ENCODE measurements at places on chromosomes 12 and 14.

GRCh38 chr14:20799456-20799891, 3.2 kb downstream of the RNASE1 start:
- no peak for DNase-seq

GRCh38 chr12:68761901-68762630, 16.1 kb downstream of the SLC35E3 start:
- no peak for DNase-seq

GRCh38 chr12:3670083-3670620, 82.8 kb downstream of the CRACR2A start:
- DNase-seq, result no peak

- no peak for DNase-seq
These were observed 2.0 kb upstream of the LRP1-AS start for GRCh38 chr12:57149245-57149900.

DNA sequence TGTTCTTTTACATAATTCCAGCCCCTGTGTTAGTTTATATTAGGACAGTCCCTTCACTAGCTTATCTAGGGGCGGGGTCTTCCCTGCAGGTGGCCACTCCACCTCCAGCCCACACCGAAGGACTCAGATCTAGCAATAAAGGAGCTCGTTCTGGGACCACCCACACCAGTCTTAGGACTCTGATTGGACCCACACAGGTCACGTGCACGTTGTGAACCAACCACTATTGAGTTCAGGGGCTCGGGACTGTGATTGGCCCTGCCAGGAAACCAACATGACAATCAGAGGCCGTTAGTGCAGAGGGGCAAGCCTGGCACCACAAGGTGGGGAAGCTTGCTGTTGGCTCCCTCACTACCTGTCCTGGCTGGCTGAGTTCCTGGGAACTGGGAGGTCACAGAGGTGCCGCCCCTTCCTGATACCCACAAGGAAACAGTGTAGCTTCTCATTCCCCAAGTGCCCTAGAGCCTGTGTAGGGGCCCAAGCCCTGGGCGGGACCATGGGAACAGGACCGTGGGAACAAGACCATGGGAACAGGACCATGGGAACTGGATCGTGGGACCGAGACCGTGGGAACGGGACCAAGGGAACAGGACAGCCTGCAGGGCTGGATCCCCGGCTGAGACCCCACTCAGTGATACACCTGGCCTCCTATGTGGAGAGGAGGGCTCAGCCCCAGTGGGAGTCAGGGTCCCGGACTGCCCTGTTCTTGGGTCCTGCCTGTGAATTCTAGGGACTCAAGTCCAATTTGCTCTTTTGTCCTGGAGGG, 297.8 kb downstream of the ADGRD1 start:
- no peak for DNase-seq

GRCh38 chr12:18368594-18368993, 107.3 kb downstream of the PIK3C2G start:
- no peak for DNase-seq

DNA sequence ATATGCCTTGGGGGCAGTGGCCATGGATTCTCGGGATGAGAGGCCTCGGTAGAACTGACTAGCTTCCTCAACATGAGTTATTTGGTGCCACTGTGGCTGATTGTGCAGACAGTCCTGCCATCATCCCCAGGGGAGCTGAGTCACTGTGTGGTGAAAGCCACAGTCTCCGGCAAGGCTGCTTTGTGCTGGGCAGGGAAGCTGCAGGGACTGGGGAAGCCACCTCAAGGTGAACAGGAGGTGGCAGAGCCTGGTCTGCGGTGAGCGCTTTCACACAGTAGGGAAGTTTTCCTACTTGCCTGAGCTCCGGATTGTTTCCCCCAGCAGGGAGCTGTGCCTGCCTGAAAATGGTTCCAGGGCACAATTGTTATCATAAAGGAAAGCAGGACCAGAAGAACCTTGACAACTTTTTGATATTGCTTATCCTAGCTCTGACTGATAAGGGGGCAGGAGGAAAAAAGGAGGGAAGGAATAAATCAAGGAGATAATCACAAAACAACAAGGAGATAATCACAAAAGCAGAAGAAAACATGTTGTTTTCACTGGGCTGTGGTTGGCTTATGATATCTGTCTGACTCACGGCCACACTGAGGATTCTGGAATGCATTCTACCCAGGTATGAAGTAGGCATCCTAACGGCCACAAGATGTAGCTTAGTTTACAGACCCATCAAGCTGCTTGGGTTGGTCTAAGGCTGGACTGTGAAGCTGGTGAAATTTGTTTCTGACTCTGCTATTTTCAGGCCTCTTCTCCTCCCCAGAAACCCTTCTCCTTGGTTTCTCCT, 32.2 kb upstream of the GNG2 start:
- peak; percentile 54 for DNase-seq

GRCh38 chr12:57449375-57449774, 5.7 kb upstream of the INHBE start:
- DNase-seq, result no peak

DNA sequence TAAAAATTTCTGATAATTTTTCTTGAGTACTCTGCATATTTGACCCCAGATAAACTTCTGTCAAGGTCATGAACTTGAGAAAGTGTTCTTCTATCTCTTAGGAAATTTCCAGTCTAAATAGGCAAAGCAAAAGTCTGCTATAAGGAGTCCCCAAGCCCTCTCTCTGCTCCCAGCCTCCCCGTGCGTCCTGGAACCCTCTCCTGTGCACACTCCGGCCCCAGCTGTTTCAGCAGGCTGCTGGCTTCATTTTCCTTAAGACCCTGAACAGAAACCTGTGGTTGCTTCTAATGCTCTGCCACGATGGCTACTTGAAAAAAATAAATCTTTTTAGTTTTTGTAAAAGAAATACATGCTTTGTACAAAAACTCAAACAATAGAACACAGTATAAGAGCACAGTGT, 14.7 kb downstream of the KRT2 start:
- DNase-seq, result no peak

GRCh38 chr14:102394717-102395375, 32.1 kb downstream of the TECPR2 start:
- DNase-seq, result no peak

- no peak for DNase-seq
These were observed 245.0 kb downstream of the NUBPL start for GRCh38 chr14:31806249-31806648.

DNA sequence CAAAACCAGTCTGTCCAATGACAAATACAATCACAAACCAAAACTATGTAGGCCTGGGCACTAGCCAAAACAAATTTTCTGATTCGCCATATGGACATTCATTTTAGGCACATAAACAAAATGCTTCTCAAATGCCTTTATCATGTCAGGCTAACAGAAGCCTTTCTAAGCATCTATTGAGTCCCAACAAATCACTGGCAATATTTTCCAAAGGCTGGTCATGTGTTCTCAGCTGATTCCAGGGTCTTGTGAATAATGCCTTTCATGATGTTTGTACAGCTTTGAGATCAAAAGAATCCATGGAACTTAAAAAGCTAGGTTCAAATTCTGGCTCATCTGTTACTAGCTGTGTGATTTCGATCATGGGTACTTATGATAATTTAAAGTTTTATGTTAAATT, 16.1 kb downstream of the FSCB start:
- no peak for DNase-seq

- DNase-seq, result no peak
These were observed 147.6 kb downstream of the BRMS1L start for GRCh38 chr14:35973770-35974169.

GRCh38 chr12:10226086-10226485, 13.4 kb downstream of the GABARAPL1 start:
- no peak for DNase-seq

GRCh38 chr12:67161322-67161918, 107.7 kb upstream of the CAND1 start:
- peak; percentile 3 for DNase-seq

- peak; percentile 53 for DNase-seq
These were observed 1101.2 kb upstream of the TMEM132C start for GRCh38 chr12:127165567-127166392.

- no peak for DNase-seq
These were observed 205.4 kb downstream of the RASSF9 start for GRCh38 chr12:85630851-85631250.

- DNase-seq, result no peak
These were observed 4.3 kb upstream of the KRT81 start for GRCh38 chr12:52295663-52296062.

GRCh38 chr14:75429562-75429961, 1.7 kb downstream of the JDP2 start:
- DNase-seq, result no peak

- DNase-seq, result no peak
These were observed 174.6 kb downstream of the ESRRB start for GRCh38 chr14:76550534-76550933.

GRCh38 chr14:64726585-64726890, 22.3 kb downstream of the PLEKHG3 start:
- no peak for DNase-seq

GRCh38 chr14:76491172-76491930, 115.4 kb downstream of the ESRRB start:
- DNase-seq, result no peak

DNA sequence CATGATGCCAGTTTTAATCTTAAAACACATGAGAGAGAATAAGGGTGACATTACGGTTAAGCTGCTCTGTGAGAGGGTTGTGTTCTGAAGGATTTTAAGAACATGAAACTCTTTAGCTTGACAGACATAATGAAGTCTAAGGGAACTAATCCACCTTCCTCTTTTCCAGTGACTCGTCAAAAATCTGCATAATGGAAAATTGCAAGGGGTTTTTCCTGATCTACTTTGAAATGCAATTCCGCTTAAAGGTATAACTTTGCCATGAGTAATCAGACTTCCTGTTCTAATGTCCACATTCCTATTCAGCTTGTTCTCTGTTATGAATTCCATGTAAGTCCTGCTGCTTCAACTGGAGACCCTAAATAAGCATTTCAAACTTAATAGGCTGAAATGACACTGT, at the start of gene ZNF705A:
ZNF705A (plus strand) TSS at position 171 of the 400 bp plus-strand sequence. CDS start 15,611 bp downstream, outside the sequence.
- DNase-seq, result no peak

- DNase-seq, result no peak
These were observed 23.5 kb downstream of the SSH1 start for GRCh38 chr12:108833757-108834472.

GRCh38 chr12:49336645-49337584, at the start of gene C1QL4:
Gene C1QL4 (minus strand): TSS chr12:49337188. CDS start chr12:49336477, 711 bp downstream.
- DNase-seq, result peak; percentile 89

DNA sequence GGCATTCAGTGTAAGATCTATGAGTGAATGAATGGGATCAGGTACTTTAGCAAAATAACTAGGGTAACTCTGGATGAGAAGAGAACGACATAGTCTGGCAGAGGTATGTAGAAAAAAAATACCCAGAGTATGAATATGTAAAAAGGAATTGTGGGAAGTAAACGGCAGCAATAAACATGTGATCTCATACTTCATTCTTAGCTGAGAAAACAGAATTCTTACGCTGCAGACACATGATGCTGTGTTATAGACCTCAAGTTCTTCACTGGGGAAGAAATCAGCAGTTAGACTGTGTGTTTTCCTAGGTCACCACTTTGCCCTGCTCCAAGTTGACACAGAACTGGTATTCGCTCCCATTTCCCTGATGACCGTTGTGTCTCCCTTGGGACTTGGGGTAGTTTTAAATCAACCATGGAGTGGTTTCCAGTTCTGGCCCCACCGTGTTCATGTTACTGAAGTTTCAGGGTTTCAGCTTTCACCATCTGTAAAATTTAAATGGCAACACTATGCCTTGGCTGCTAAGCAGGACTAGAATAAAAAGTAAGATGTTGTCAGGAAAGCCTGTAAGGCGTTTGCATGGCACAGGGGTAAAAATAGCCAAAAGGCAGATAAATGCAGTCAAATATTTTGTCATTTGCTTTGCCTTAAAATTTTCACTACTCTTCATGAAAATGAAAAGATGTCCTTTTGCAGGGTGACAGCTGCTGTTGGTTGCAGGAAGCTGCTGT, 223.7 kb downstream of the PELI2 start:
- no peak for DNase-seq

DNA sequence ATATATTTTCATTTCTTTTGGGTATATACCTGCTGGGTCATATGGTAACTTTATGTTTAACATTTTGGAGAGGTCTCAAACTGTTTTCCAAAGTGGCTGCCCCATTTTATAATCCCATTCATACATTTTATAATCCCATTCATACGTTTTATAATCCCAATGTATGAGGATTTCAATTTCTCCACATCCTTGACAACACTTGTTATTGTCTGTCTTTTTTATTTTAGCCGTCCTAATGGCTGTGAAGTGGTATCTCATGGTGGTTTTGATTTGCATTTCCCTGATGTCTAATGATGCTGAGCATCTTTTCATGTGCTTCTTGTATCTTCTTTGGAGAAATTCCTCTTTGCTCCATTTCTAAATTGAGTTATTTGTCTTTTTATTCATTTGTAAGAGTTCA, 6.7 kb upstream of the CFL2 start:
- DNase-seq, result no peak

DNA sequence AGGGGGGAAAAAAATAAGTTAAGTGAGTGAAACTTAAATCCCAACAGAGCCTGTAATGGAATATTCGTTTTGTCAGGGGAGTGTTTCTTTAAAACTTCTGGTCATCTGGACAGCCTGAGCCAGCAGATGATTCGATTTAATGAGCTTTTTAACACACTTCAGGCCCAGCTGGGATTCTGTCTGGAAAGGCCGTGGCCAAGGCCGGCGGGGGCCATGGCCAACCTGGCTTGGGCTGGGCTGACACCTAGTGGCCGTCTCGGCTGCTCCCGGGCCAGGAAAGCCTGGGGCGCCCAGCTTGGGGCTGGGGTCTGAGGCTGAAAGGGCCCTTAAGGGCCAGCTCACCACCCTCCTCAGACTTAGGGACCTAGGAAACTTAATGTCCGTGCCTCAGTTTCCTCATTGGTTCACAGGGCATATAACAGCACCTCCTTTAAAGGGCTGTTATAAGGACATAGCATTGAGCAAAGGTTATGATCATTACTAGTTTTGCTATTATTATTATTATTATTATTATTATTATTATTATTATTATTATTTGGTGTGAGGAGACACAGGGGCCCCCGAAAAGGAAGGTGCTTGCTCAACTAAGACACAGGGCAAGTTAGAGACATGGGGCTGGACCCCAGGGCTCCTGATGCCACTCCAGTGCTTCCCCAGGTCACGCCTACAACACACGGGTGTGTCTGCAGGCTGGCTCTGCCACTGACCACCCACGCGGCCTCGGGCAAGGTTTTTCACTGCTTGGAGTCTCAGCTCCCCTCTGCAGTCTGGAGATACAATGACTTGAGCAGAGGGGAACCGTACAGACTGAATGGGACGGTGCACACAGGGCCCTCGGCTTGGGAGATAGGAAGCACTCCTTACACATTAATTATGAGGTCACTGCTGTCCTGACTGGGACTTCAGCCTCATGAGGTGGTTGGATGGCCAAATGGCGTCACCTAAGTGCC, 84.0 kb downstream of the SYNE3 start:
- DNase-seq, result no peak

- DNase-seq, result no peak
These were observed 41.0 kb downstream of the HSD17B6 start for GRCh38 chr12:56804169-56804568.

DNA sequence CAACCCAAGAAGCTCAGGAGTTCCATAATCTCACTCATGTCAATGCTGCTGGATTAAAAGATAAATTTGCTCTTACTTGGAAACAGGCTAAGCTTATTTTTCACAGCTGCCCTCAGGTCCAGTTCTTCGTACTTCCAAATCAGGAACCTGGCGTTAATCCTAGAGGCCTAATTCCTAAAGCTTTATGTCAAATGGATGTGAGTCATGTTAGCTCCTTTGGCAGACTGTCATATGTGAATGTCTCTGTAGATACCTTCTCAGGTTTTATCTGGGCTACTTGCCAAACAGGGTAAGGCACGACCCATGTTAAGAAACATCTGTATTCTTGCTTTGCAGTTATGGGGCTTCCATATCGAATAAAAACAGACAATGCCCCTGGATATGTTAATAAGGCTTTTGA, 504.6 kb downstream of the ALG10 start:
- DNase-seq, result no peak
